ENCODE measurements at places on chromosomes 3 and 15.

- DNase-seq: no peak
These were observed 38.1 kb upstream of the SPPL2A start for GRCh38 chr15:50803479-50804180.

DNA sequence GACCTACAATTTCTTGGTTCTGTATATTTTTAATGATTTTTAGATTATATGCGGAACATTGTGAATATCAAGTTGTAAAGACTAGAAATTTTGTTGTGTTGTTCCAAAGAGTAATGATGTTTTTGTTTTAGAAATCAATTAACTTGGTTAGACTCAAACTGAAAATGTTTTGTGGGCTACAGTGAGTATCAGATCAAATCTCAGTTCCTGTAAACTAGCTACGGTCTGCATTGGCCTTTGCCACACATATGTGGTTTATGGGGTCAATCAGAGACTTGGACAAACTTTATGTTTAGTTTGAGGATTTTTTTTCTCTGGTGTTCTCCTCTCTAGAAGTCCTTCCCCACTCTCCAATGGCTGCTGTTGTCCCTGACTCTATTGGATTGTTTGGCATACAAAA is 308.0 kb upstream of the THRB start:
- DNase-seq: no peak

DNA sequence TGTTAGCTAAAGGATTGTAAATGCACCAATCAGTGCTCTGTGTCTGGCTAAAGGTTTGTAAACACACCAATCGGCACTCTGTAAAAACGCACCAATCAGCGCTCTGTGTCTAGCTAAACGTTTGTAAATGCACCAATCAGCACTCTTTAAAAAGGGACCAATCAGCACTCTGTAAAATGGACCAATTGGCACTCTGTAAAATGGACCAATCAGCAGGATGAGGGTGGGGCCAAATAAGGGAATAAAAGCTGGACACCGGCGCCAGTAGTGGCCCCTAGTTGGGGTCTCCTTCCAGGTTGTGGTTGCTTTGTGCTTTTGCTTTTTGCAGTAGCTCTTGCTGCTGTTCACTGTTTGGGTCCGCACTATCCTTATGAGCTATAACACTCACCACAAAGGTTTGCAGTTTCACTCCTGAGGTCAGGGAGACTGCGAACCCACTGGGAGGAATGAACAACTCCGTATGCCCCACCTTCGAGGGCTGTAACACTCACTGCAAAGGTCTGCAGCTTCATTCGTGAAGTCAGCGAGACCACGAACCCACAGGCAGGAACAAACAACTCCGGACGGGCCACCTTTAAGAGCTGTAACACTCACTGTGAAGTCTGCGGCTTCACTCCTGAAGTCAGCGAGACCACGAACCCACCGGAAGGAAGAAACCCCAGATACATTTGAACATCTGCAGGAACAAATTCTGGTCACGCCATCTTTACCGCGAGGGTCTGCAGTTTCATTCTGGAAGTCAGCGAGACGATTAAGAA is 1.1 kb upstream of the SUCLG2 start:
- DNase-seq: peak; percentile 91

- no peak for DNase-seq
These were observed 1.5 kb downstream of the MELTF start for GRCh38 chr3:197027896-197028727.

DNA sequence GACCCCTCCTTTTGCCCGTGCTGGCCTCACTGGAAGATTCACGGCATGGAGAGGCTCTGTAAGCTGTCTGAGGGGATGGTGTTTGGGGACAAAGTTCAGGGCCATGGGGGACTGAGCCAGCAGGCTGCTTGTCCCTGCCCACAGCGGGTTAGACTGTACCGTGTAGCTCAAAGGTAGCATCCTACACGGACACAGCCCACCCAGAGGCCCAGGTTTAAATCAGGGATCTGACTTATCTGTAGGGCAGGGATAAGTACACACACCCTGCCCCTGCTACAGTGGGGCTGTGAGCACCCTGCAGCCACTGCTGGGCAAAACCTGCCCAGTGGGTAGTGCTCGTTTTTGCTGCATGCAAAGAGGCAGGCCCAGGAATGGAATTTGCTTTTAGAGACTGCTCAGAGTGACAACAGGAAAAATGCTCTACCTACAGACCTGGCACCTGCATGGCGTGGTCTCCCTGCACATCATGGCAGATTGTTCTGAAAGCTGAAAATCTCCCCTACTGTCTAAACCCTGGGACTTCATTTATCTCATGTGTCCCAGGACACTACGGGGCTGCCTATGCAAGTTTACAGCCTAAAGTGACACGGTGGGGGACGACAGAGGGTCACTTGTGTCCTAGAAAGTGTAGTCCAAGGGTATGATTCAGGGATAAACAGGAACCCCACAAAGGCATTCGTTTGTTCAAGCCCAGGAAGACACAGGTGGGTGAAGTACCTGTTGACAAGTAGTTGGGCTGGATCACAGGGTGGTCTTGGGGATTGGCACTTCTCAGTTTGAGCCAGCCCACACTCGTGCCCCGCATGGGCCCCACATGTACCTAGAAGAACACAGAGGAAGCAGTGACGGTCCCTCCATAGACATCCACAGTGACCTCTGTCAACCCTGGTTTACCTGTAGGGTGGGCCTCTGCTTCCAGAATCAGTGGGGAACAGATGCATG is 27.7 kb downstream of the CHDH start:
- DNase-seq: no peak

- DNase-seq: no peak
These were observed 25.6 kb upstream of the EIF4A2 start for GRCh38 chr3:186757686-186758220.

GRCh38 chr15:33093222-33093621 is 101.3 kb downstream of the FMN1 start:
- no peak for DNase-seq

GRCh38 chr3:31029706-31030105 is 135.2 kb upstream of the GADL1 start:
- no peak for DNase-seq

- no peak for DNase-seq
These were observed 12.3 kb downstream of the SPTBN5 start for GRCh38 chr15:41881550-41881919.

DNA sequence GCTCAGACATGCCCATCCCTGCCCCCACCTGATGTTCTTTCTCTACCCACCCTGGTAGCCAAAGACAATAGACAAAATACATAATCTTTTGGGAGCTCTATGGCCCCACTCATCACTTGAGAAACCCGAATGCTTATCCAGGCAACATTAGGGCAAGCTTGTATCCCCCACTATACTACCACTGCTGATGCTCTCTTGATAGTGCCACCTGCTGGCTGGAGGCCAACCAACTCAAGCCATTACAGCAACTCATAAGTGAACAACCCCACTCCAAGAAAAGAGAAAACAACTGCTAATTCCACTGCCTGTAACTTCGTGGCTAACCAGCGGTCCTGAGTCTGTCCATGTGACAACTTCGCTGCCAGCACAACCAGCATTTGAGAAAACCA is 342.5 kb upstream of the TGFBR2 start:
- peak; percentile 23 for DNase-seq

GRCh38 chr15:69105451-69105985 is 54.9 kb upstream of the GLCE start:
- DNase-seq: no peak

- DNase-seq: peak; percentile 23
These were observed 973 bp downstream of the BUB1B start for GRCh38 chr15:40161693-40162391.

DNA sequence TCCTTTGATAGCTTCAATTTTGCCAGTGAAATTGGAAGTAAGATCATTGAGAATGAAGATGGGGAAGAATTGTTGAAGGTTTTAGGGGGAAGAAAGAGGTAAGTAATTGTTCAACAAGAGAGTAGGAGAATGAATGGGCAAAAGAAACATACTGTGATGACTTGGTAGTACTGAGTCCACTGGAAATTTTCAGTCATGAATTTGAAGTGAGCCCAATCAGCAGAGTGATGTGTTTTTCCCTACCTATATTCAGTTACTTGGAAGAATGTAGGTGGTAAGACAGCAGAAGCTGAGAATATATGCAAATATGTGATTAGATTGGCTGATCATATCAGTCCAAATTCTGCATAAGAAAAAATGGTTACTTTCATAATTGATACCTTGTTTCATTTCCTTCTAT is 569.6 kb downstream of the AGBL1 start:
- no peak for DNase-seq

DNA sequence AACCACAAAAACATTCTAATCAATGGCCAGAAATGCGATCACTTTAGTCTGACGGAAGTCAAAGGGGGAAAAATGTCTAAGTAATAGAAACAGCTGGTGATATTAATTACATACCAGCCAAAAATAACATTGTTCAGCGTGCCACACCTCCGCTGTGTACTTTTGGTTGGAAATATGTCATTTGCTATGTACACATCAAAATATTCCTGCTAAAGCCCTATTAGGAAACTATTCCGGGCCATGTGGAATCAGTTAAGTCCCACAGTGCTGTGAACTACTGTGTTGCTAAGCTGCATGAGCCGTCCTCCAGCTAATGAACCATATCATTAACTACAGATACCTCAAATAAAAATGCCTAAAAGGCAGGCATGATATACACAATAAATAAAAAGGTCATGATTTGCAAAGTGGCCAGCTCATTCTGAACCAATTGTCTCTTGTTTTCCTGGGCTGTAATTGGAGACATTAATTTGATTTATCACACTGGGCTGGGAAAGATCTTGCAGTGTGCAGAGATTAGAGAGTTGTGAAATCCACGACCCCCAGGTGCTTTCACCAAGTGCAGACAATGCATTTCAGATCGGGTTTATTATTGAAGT is 200.5 kb upstream of the LRTM1 start:
- DNase-seq: no peak

DNA sequence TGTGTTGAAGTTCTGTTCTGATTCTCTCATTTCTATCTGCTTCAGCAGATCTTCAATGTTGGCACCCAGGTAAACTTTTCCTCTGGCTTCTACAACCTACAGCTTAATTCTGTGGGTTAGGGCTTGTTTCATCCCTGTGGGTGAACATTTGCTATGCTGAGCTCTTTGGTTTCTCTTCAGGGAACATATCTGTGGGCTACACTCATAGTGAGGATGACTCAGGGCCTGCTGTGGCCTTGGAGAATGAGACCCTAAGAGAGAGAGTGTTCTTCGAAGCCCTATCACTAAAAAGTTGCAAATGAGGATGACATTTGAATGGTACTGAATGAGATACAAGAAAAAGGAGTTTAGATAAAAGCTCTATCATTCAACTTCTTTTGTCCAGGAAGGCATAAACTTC is 346.2 kb upstream of the CBLB start:
- DNase-seq: peak; percentile 9

GRCh38 chr3:195117978-195118581 is 152.9 kb downstream of the XXYLT1 start:
- DNase-seq: no peak

DNA sequence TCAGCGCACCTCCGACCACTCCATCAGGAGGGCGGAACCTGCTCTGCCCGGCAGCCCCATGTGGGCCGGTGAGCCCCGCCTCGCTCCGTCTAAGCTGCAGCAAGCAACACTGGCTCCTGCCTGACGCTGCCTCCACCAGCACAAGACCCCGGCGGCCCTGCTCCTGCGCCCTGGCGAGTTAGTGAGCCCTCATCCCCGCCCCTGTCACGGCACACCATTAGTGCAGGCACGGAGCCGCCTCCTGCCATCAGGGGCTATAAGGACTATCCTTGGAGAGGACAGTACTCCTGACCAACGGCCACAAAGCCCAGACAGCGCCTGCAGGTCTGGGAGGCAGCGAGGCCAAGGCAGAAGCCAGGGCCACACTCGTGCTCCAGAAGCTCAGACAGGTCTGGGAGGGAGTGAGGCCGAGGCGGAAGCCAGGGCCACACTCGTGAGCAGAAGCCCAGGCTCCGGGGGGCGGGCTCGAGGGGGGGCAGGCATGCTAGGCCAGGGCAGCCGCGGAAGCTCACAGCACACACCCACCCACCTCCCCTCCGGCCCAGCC is 39.4 kb downstream of the TNK2 start:
- no peak for DNase-seq

- no peak for DNase-seq
These were observed 111.7 kb downstream of the LMLN start for GRCh38 chr3:198071602-198072287.

GRCh38 chr3:67937498-67938118 is 283.2 kb upstream of the SUCLG2 start:
- no peak for DNase-seq

GRCh38 chr3:65666448-65667091 is 372.1 kb downstream of the MAGI1 start:
- no peak for DNase-seq

- DNase-seq: no peak
These were observed 163.5 kb downstream of the ABHD5 start for GRCh38 chr3:43854283-43854682.

GRCh38 chr15:38149315-38149714 is 103.3 kb upstream of the SPRED1 start:
- DNase-seq: no peak

DNA sequence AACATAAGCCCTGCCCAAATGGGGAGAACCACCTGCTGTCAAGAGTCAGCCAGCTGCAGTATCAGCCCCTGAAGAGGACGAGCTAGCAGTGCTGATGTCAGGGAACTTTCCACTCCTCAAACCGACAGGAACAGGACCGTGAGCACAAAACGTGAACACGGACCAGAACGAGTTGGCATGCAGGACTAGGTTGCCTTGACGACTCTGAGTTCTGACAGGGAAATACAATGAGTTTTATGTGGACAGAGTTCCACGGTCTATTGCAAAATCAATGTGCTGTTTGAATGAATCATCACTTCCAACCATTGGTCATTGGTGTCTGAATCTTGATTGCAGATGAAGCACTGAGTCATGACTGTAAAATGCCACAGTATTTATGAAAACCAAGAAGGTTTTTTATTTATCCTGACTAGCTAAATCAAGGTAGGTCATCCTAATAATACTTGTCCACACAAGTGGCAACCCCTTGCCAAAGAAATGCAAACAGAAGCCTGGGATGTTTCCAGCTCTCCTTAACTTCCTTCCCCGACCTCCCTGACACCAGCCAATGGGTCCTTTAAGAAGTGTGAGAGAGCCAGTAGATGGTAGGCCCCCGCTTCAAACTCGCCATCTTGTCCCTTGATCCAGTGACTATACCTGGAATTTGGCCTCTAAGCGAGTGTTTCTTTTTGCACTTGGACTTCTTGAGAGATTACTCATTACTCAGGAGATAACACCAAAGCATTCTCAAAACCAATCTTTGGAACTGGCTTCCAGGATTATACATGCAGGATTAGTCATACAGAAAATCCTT is 119.6 kb downstream of the ASB7 start:
- DNase-seq: no peak

- no peak for DNase-seq
These were observed 781.7 kb downstream of the SQOR start for GRCh38 chr15:46416544-46416943.

DNA sequence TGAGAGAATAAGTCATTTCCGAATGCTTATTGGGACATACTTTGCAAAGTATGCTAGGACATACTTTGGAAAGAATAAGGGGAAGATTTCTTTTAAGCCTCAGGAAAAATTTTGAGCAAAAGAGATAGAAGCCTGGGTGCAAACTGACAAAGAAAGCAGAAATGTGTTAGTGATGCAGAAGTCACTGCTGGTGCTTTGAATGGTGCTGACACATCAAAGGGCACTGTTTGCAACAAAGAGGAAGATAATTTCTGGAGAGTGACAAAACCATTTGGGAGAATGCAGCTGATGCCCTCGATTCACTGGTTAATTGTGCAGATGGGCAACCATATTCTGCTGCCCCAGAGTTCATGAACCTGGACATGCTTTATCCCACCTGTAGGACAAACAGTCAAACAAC is 11.0 kb upstream of the RAP2B start:
- no peak for DNase-seq

Data from DND-41 (cell line).